ENCODE measurements at places on chromosomes 11 and 22.

DNA sequence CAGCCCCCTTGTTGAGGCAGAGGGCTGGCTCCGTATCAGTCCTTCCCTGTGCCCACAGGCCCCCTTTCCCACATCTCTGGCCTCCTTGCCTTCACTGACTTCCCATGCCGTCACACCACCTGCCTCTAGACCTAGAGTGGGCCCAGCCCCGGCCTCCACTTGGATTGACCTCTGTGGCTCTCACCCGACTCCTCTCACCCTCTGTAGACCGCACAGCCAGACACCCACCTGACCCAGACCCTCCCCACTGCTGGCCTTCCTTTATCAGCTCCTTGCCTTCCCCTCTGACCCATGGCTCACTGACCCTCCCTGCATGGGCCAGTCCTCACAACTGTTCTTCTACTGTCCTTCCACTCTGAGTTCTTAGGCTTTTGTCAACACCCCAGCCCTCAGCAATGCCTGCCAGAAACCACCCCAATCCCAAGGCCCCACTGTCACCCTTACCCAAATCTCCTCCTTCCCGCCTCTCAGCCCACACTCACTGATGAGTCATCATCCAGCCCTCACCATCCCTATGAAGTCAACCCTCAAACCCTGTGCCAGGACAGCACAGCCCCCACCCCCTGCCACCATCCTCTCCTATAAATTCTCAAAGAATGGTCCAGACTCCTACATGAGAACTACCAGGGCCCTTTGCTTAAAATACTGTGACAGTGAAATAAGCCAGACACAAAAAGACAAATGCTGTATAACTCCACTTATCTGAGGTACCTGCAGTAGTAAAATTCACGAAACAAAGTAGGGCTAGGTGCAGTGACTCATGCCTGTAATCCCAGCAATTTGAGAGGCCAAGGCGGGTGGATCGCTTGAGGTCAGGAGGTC lies 53.4 kb downstream of the SCGB1A1 start:
- peak; percentile 96 for DNase-seq

- peak; percentile 20 for DNase-seq
These were observed 34.1 kb downstream of the MB start for GRCh38 chr22:35582861-35583670.

DNA sequence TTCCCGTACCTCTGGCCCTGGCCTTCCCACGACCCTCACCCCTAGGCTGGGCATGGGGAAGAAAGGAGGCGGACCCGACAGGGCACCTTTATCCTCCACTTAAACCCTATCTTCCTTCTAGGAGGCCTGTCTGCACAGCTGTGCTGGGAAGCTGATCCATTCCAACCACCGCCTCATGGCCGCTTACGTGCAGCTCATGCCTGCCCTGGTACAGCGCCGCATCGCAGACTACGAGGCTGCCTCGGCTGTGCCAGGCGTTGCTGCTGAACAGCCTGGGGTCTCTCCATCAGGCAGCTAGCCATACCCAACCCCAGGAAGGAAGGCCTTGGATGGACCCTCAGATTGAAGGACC lies 599 bp downstream of the TIMM10B start:
- no peak for DNase-seq

DNA sequence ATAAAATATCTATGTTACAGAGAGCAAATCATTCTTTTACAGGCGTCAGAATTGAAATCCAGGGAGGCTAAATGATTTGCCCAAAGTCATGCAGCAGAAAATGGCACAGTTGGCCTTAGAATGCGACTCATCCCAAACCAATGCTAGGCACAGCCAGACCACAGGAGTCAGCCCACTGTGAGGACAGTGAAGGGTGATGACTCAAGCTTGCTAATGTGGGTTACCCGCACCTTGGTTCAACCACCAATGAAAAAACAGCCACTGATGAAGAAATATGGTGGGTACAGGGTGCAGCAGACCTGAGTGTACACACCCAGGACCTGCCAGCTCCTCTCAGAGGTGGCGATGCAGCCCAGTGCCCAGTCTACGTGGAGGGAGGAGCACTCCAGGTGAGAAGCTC lies 89.7 kb downstream of the ZC3H12C start:
- peak; percentile 20 for DNase-seq

- DNase-seq: no peak
These were observed 26.1 kb downstream of the DRG1 start for GRCh38 chr22:31425331-31426050.

DNA sequence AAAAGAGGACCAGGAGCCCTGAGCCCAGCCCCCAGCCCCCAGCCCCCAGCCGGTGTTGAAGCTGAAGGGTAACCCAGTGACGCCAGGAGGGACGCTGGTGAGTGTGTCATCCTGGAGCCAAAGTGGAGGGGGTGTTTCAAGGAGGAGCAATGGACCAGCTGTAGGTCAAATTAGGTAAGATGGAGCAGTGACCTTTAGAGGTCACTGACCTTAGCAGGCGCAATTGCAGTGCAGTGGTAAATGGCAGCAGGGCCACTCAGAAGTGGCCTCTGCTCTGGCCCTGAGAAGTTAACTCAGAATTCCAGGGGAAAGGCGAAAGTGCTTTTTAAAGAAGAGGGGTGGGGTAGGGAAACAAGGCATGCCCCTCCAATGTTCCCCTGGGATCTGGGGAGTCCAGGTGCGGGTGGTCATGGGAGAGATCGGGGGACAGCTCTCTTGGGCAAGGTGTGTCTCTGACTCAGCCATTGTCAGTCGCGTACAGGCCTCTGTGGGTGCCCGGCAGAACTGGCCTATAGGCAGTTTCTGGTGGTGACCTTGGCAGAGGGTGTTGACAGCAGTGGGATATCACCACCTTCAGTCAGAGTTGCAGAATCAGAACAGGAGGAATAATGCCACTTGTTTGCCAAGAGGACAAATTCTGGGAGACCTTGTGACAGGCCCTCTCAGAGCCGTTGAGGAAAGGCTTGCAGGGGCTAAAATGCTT lies 50.3 kb upstream of the TIMP3 start:
- DNase-seq: no peak

GRCh38 chr11:2096011-2096918 lies 42.9 kb downstream of the IGF2 start:
- peak; percentile 82 for DNase-seq

GRCh38 chr11:64237484-64237951 lies 3.1 kb downstream of the VEGFB start:
- DNase-seq: no peak

- no peak for DNase-seq
These were observed 741.3 kb downstream of the OPCML start for GRCh38 chr11:132790971-132791370.

GRCh38 chr11:27394781-27395228 lies 31.8 kb upstream of the CCDC34 start:
- DNase-seq: no peak

DNA sequence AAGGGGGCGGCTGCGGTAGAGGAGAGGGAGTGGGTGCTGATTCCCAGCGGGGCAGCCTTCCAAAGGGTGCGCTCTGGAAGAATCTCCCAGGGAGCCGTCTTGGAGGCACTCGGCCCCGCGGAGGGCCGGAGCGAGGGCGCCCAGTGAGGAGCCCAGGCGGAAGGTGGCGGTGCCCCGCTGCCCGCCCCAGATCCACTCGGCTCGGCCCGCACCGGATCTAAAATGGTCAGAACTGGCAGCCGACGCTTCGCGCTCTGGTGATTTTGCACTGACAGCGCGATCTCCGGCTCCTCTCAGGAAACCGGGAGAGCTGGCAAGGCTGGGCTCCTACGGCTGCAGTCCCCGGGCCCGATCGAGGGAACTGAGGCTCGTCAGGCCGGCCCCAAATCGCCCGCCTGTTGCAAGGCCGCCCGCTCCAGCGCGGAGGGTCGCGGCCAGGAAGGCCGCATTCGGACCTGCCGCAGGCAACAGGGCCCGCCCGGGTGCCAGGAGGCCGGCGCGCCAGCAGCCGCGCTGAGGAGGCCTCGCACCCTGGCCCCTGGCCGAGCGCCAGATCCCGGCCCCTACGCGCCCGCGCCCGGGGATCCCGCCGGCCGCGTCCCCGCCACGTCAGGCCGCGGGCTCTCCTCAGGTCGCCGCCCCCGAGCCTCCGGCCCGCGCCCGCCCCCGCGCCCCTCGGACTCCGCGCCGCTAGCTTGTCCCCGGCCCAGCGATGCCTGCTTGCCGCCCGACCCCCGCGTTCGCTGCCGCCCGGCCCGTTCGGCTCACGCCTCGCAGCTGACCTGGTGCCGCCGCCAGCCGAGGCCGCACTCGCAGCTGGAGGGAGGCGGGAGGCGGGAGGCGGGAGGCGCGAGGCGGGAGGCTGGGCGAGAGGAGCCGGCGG lies at the start of gene KLHL22:
TSS of gene KLHL22 (minus strand) at position 818 of the 883 bp plus-strand sequence. CDS start 6,584 bp downstream, outside the sequence.
- DNase-seq: no peak

- no peak for DNase-seq
These were observed 24.0 kb downstream of the TRIM66 start for GRCh38 chr11:8658321-8659057.

DNA sequence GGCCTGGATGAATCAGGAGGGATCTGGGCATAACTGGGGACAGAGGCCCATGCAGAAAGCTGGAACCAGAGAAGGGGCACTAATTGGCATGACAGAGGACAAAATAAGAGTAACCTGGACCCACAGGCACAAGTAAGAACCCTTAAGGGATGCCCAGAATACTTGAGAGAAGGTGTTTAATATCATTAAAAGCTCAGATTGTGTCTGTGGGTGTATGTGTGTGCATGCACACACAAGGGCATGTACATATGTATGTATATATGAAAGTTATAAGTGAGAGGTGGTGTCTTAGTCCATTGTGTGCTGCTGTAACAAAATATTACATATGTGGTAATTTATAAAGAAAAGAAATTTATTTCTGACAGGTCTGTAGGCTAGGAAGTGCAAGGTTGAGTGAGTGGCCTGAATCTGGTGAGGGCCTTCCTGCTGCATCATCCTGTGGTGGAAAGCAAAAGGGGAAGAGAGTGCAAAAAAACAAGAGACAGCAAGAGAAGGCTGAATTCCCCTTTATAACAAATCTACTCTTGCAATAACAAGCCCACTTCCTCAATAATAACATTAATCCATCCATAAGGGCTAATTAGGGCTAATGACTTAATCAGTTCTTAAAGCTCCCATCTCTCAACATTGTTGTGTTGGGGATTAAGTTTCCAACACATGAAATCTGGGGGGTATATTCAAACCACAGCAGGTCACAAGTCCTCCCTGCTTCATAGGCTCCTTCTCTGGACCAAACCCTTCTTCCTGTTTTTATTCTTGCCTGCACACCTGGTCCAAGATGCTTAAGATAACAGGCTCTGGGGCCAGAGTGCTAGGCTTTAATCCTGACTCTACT lies 68.3 kb upstream of the POU2AF2 start:
- no peak for DNase-seq

- no peak for DNase-seq
These were observed 397.0 kb downstream of the ETS1 start for GRCh38 chr11:128190312-128190711.

All from HS-27A (cell line).